Immature natural killer cell (primary cell): ENCODE measurements at places on chromosomes 12 and 14.

DNA sequence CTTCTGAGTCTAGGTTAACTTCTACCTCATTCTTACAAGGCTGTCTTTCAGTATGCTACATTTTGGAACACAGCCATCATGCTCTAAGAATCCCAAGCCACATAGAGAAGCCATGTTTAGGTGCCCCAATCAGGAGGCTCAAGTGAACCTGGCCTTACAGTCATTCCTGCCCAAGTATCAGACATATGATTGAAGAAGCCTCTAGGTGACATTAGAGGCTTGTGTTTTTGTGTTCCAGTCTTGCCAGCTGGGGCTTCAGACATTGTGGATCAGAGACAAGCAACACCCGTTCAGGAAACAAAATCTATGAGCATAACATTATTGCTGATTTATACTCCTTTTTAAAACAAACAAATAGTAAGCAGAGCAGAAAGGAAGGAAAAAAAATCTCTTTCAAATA, 8.1 kb upstream of the SLC16A7 start:
- DNase-seq: no peak

DNA sequence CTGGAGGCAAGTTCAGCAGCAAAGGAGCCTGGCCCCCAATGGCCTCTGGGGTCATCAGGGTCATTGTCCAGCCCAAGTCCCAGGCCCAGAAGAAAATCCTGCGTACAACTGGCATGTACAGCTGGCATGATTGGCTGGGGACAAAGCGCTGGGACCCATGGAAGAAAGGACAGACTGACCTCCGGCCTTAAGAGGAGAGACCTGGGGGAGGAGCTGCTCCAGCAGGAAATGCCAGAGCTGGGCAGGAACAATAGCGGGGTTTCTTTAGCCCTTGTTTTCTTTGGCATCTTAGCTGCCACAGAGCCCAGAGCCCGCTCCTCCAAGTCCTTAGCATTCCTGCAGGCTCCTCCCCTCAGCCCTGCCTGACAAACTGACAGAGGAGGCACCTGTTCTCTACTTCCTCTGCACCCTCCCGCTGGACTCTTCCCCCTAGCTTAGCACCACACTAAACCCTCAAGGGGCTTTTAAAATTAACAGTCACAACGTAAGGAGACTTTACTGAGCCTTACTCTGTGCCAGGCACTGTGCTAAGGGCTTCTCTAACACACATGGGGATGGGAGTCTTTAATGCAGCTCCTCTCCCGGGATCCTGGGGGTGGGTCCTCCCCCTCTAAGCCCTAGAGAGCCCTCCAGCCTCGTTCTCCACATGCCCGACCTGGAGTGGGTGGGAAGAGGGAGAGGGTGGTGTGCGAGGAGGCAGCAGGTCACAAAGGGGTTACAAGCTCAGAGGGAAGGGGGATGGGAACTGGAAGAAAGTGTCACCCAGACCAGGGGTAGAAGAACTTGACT, 1.8 kb upstream of the AQP5 start:
- DNase-seq: no peak

DNA sequence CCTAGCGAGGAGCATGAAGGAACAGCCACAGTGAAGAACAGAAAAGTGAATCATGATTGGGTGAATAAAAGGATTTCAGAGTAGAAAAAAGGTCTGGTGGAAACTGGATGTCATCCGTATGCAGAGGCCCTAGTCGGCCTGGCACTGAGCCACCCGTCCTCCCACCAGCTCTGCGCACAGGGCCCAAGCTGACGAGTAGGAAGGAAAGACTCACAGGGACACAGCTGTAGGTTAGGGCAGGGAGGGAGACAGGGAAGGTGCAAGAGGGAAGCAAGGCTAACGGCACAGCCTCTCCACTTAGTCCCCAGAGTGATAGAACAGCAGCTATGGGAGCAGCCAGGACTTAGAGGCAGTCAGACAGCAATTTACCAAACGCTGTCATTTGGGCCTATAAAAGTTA, 112.6 kb downstream of the KCNK10 start:
- no peak for DNase-seq

DNA sequence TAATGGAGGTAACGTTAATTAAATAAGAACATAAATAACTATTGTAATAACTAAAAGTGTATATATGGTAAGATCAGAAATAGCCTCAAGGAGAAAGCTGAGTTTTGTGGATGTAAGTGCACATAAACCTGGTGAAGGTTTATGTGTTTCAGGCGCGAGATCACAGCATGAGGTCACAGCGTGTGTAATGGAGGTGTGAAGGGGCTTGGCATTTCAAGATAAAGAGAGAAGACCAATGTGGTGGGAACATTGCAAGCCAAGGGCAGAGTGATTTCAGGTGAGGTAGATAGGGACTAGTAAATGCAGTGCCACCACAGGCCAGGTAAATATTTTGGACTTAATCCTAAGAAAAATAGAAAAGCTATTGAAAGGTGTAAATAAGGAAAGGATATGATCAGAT, 21.7 kb upstream of the KICS2 start:
- DNase-seq: no peak

GRCh38 chr14:35349496-35350365, 54.8 kb downstream of the NFKBIA start:
- DNase-seq: no peak

- DNase-seq: no peak
Observed at GRCh38 chr12:113142886-113143332, 6.6 kb upstream of the CFAP73 start.

- DNase-seq: peak; percentile 11
Observed at GRCh38 chr12:22333713-22334409, 646 bp downstream of the ST8SIA1 start.

DNA sequence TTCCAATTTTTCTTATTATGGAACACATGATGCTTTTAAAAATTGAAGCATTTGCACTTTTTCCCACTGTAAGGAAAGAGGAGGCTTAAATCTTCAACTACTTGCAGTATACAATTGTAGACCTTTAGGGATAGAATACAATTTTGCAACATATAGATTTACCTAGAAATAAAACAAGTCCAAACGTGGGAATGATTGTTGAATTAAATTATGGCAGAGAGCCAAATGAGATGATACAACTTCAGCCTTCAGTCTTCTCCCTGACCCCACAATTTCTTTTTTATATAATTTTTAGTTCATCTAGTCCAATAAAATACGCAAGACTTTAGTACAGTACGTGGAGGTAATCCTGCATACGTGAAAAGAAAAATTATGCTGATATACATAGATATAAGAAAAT, 666.5 kb downstream of the SLC16A7 start:
- no peak for DNase-seq
